ENCODE measurements at places on chromosomes 16 and 17. TPM values are rescaled to one million over a fixed set of nuclear protein-coding genes. Genes with fewer than 3 reads are reported as not detected.

Gene RNF112
- 1.6 TPM for total RNA-seq

Gene KCNH6
- total RNA-seq = not detected

Gene PKMYT1
- total RNA-seq = 3.8 TPM

Gene PDIA2
- total RNA-seq = 0.96 TPM

Gene ARL5C
- not detected for total RNA-seq

Gene TBL3
- total RNA-seq = 24.7 TPM

Gene HCRT
- total RNA-seq = not detected

Gene TBKBP1
- 14.7 TPM for total RNA-seq

Gene NDEL1
- total RNA-seq = 80.6 TPM

Gene JPT1
- total RNA-seq = 47.8 TPM

Gene GP1BA
- 0.55 TPM for total RNA-seq

All from upper lobe of right lung (tissue), 1 donor.